ENCODE measurements at places on chromosomes 2 and 18.

- DNase-seq: no peak
Observed at GRCh38 chr2:173240083-173240482, 114.6 kb upstream of the CDCA7 start.

GRCh38 chr2:30191819-30192271 is 39.5 kb upstream of the LBH start:
- no peak for DNase-seq

- peak; percentile 63 for DNase-seq
Observed at GRCh38 chr18:48842259-48843061, 108.3 kb downstream of the SMAD7 start.

DNA sequence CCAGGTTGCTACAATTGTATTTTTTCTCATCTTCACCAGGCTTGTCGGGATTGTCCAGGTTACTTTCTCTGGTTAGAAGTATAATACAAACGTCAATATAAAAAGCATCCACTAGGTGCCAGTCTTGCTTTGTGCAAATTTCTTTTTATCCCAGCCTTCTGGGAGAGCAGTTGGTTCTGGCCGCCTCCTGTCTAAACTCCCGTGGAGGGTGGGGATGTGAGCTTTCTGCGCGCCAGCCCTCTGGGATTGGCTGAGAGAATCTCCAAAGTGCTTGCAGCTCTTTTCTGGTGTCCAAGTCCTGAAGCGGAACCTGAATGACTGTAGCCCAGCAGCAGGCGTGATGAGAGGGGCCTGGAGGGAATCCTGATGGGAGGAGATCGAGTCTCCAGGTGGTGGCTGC is 22.4 kb upstream of the TOGARAM2 start:
- DNase-seq: peak; percentile 40

GRCh38 chr2:161232571-161232970 is 72.3 kb downstream of the TANK start:
- DNase-seq: no peak

DNA sequence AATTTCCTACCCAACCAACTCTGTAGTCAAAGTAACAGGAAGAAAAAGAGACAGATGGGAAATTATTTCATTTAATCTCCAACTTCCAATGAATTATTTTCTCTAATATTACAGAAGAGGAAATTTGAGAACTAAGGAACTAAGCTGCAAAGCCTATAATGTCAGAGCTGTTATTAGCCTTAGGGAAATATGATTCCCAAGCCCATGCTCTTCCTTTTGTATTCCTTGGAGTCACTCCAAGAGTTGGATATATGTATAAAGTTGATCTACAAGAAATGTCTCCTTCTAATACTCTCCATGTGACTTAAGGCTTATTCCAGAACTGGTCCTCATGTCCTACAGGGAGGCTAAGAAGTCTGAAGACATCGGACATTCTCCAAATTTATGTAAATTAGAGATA is 31.6 kb upstream of the VWC2L start:
- DNase-seq: no peak

- no peak for DNase-seq
Observed at GRCh38 chr18:48944634-48945033, 6.1 kb downstream of the SMAD7 start.

GRCh38 chr2:223040527-223040926 is 11.5 kb upstream of the KCNE4 start:
- DNase-seq: no peak

GRCh38 chr18:77899972-77900754 is 650.5 kb downstream of the GALR1 start:
- DNase-seq: peak; percentile 68

- DNase-seq: no peak
Observed at GRCh38 chr2:146079216-146079615, 1559.3 kb upstream of the ZEB2 start.

DNA sequence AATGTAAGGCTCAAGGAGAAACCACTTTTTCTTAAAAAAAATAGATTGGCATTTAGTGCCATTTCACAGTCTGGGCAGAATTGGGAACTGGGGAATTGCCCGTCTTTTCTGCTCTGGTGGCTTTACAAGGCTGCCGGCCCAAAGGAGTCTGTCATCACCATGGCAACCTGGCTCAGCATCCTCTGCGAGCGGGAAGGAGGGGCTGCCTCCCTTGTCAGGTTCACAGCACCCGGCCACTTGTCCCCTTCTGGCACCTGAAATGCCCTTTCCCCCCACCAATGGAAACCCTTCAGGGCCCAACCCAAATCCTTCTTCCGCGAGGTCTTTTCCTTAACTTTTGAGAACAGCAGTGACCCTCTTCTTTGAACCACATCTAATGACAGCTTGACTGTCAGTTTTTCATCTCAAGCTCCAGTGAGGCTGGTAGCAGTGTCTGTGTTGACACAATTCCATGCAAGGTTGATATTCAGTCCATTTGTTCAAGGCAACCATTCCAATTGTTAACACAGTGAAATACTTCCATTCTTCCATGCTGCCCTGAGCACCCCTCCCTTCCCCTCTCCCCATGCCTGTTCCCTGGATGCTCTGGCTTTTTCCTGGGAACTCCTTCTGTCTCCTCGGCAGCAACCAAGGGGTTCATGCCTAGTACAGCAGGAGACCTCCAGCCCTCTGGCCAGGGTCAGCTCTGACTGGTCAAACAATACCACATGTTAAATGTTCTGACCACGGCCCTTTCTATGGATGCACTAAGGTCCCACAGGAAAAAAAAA is 79.6 kb downstream of the DNER start:
- DNase-seq: no peak

DNA sequence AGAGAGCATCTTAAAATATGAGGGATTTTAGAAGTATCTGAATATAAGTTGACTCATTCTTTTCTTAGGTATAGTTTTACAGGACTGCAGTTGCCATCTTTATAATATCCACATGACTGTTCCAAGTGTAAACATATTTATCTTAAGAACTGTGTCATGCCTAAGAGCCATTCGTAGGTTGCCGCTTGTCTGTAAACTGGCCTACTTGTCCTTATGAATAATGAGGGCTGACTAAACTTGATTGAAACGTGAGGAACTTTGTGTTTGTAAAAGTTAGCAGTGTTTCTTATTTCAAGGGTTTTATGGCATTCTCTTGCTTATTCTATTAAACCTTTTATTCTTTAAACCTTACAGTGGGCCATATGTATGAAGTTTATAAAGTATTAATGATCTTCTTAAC is 99.6 kb downstream of the MAP3K20 start:
- DNase-seq: no peak

GRCh38 chr2:16656784-16657391 is 8.7 kb downstream of the CYRIA start:
- DNase-seq: no peak

DNA sequence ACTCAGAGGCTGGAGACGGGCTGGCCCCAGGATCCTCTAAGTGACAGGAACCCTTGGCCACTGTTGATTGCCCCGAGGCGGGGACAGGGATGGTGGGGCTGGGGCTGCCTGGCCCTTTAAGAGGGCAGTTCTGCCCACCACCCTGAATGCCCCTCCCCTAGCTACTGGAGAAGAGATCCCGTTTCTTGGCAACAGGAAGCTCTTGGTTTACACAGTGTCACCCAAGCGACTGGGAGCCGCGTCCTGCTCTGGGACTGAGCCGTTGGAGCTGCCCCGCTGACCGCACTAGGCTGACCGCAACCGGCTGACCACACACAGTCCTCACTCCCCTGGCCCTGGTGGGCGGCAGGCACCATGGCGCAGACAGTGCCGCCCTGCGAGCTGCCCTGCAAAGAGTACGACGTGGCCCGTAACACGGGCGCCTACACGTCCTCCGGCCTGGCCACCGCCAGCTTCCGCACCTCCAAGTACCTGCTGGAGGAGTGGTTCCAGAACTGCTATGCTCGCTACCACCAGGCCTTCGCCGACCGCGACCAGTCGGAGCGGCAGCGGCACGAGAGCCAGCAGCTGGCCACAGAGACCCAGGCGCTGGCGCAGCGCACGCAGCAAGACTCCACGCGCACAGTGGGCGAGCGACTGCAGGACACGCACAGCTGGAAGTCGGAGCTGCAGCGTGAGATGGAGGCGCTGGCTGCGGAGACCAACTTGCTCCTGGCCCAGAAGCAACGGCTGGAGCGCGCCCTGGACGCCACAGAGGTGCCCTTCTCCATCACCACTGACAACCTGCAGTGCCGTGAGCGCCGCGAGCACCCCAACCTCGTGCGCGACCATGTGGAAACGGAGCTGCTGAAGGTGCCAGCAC is at the start of gene TEKT4:
TSS of gene TEKT4 (plus strand) at position 205 of the 862 bp plus-strand sequence. CDS start at position 355, 150 bp downstream.
- no peak for DNase-seq

DNA sequence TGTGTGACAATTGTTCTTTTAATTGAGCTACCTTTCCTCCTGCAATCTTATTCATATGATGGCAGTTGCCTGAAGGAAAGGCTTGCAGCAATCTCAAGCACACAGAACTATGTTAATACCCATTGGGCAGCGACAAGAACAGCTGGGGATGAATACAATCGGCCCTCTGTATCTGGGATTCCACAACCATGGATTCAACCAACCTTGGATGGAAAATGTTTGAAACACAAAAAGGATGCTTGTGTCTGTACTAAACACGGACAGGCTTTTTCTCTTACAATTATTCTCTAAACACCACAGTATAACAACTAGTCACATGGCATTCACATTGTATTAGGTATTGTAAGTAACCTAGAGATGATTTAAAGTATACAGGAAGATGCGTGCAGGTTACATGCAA is 256.1 kb upstream of the SIX2 start:
- no peak for DNase-seq

DNA sequence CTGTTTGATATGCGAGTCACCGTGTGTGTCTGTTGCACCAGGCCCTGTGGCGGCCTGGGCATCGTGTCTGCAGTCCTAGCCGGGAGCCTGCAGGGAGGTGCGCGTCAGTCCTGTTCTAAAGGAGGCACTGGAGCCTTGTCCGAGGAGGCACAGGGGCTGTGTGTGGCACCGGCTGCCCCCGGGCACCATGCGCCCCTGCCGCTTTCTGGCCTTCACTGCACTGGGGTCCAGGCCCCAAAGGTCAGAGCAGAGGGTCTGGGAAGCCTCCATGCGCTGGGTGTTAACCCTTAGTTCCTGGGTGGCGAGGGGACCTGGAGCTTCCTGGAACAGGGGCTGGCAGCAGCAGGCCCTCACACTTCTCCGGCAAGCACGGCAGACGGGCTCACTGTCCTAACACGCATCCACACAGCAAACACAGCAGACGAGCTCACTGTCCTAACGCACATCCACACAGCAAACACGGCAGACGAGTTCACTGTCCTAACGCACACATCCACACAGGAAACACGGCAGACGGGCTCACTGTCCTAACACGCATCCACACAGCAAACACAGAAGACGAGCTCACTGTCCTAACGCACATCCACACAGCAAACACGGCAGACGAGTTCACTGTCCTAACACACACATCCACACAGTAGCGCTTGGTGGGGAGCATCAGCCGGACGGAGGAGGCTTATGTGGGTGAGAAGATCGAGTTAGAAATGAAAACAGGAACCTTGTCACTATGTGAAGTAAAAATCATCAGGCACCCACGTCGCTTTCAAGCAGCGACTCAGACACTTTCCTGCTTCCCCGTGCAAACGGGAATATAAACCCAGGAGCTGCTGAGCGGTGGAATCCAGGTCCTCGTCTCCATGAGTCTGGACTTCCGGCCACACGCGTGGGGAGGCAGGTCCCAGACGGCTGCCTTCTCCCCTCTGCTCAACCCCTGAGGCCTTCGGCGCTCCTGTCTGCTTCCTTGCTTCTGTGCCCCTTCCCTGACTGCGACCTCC is 65.3 kb downstream of the TPO start:
- no peak for DNase-seq

DNA sequence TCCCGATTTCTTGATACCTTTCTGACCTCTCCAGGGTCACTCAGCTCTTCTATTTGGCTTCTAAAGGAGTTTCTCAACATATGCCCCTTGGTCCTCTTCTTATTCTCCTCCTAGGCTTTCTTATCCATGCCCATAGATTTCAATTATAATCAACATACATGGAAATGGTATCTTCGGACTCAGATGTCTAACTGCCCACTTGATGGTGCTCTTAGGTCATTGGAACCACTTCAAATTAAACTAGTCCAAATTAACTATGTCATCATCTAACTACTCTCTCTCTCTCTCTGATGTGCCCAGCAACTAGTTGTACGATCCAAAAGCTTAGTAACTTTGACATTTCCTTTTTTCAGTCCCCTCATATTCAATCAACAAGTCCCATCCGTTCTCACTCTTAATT is 43.2 kb upstream of the GPR75 start:
- no peak for DNase-seq

GRCh38 chr2:102971701-102972100 is 209.9 kb downstream of the TMEM182 start:
- no peak for DNase-seq

DNA sequence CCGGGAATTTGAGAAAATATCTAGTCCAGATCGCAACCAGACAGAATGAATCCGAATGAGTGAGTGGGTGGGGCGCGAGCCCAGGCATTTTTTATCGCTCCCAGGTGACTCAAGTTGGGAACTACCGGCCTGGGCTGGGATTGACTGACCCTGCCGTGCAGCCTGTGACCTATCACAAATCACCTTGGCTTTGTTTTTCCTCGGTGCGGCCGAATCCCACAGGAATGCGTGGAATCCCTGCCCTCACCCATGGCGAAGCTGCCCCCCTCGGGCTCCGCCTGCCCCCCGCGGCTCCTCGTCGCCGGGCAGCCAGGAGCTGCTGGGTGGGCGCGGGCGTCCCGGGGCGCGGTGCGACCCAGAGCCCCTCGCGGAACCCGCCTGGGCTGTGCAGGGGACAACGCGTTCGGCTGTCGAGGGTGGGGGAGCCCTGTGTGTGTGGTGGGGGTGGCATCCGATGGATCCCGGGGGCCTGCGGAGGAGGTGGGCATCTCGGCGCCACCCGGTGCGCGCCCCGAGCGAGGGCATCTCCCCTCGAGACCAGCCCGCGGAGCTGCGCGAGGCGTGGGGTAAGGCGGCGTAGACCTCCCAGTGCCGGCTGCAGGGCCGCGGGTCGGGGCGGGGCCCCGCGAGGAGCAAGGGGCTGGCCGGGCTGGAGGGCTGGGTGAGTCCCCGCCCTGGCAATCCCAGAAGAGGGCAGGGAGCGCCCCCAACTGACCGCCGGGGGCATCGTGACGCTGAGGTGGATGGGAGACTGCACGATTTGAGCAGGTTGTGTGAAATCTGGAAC is 16.5 kb downstream of the B3GNT7 start:
- peak; percentile 79 for DNase-seq

GRCh38 chr2:84817239-84817655 is 63.6 kb downstream of the TRABD2A start:
- peak; percentile 39 for DNase-seq

GRCh38 chr18:48024009-48024512 is 93.6 kb upstream of the SMAD2 start:
- DNase-seq: no peak

GRCh38 chr18:27276886-27277285 is 91.8 kb upstream of the CHST9 start:
- no peak for DNase-seq

GRCh38 chr2:178884440-178884839 is 77.2 kb upstream of the TTN start:
- no peak for DNase-seq

- DNase-seq: no peak
Observed at GRCh38 chr18:26919627-26920026, 54.1 kb upstream of the AQP4 start.

- no peak for DNase-seq
Observed at GRCh38 chr2:237304763-237305514, 109.0 kb downstream of the COL6A3 start.
